ENCODE measurements at places on chromosomes 2 and 18.

DNA sequence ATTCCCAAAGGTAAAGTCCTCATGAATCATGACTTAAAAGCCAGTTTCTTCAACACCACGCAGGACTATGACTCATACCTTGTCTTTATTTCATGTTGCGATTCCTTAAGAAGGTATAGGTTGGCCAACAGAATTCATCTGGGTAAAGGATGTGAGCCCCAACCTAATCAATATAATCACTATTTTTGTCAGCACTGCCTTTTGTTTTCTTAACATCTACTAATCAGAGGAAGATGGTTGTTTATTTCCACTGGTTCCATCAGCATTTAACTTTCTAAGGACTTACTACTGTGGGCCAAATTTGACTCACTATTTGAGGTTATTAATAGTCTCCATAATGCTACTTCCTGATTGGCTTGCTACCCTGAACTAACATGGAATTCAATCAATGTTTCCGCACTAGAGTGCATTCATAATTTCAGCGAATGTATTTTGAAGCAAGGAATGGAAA is 78.6 kb downstream of the SCG2 start:
- DNase-seq = no peak

GRCh38 chr2:50514901-50515300 is 517.0 kb downstream of the NRXN1 start:
- no peak for DNase-seq

DNA sequence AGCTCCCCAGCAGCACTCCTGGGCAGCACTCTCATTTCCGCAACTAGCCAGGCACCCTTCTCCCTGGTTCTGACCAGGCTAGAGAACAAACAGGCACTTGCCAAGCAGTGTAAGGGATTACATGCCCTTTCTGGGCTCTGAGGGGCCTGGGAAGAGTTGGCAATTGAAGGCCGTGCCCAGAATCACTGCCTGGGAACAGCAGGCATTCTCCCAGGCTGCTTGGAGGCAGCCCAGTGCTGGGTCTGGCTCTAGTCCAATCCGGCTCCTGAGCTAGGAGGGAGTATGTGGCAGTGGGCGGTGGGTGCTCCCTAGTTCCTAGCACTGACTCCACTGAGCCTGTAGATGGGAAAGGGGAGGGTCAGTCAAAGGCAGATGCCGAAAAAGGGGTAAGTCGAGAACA is 34.1 kb upstream of the SP3 start:
- DNase-seq = no peak

DNA sequence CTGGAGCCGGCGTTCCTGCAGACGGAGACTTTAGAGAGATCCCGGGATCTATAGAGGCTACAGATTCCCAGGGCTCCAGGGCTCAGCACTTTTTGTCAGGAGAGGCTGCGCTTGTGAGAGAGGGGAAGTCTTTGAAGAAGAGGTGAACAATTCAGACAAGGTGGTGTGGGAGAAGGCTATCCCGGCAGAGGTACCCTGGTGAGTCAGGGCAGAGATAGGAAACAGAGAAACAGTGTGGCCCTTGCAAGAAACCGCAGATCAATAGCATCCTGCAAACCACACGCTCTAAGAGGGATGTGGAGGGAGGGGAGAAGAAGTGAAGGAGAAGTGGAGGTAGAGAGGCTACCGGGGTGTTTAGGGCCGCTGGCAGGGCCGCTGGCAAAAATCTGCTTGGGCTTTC is 160.5 kb upstream of the APCDD1 start:
- no peak for DNase-seq

DNA sequence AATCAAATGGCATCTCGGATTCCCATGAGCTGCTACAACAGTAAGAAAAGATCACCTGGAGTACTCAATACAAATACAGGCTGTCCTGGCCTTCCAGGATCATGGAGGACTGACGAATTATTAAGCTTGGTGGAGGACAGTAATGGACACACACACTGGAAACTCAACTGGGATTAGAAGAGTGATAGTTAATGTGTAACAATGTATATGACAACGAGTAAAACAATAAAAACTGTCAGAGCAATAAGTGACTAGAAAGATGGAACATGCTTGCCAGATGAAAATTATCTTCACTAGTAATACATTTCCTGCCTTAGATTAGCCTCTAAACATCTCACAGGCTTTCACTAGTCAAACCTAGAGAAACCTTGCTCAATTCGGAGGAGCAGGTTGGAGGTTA is 49.2 kb upstream of the CDH20 start:
- DNase-seq = no peak

GRCh38 chr2:165074884-165075283 is 119.6 kb upstream of the SLC38A11 start:
- DNase-seq = no peak

- no peak for DNase-seq
Measured at GRCh38 chr2:171225302-171225980, 64.7 kb upstream of the TLK1 start.

DNA sequence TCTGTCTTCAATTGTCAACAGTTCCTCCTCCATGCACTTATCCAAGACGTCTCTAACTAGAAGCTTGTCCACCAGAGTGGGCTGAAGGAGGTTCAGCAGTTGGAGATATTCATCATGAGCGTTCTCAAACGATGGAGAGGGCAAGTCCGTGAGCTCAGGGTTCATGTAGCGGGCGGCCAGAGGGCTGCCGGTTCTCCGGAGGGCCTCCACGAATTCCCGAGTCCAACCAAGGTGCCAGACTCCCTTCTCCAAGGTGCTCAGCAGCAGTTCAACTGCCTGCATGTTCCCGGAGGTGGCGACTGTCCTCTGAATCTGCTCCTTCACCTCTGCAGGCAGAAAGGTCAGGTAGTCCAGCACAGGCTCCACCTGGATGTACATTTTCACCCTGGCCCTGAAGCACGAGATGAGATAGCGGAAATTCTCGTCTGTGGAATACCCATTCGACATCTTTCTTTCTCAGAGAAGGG is 590 bp downstream of the IFIH1 start:
- DNase-seq = no peak

DNA sequence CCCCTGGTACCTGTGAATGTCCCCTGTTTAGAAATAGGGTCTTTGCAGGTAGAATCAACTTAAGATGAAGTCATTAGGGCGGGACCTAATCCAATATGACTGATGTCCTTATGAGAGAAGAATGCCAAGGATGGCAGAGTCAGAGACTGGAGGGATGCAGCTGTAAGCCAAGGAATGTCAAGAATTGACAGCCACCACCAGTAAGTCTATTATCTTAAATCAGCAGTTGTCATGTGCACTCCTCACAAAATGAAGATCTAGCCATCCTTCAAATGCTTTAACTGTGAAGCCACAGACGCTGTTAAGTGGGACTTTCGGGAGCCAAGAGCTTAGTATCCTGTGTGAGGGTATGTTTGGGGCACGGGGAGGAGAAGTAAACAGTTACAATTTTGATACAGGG is 83.2 kb downstream of the ITGA4 start:
- no peak for DNase-seq

GRCh38 chr2:65198737-65199136 is 28.9 kb upstream of the ACTR2 start:
- no peak for DNase-seq

GRCh38 chr2:83522891-83523493 is 936.1 kb downstream of the SUCLG1 start:
- no peak for DNase-seq

- DNase-seq = no peak
Measured at GRCh38 chr18:23302851-23303527, 150.1 kb upstream of the RIOK3 start.

- no peak for DNase-seq
Measured at GRCh38 chr2:68905116-68905515, 33.9 kb upstream of the BMP10 start.

- no peak for DNase-seq
Measured at GRCh38 chr2:64274399-64275173, 130.4 kb upstream of the PELI1 start.

GRCh38 chr18:32301976-32302743 is 112.3 kb downstream of the MEP1B start:
- DNase-seq = no peak

DNA sequence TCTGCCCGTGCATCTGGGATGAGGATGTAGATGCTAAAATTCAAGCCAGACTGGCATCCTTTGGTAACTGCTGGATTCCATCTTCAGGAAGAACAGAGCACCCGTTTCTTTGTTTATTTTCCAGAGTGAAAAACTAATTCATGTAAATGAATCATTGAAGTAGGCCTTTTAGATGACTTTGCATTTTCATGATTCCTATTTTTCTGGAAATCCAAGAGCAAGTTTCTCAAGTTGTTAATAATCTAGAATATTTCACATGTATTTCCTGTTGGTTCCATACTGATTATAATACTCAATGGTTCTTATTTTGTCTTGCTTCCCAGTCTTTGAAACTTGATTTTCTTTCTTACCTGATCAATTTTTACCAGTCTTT is 328.4 kb downstream of the LPIN1 start:
- DNase-seq = no peak

DNA sequence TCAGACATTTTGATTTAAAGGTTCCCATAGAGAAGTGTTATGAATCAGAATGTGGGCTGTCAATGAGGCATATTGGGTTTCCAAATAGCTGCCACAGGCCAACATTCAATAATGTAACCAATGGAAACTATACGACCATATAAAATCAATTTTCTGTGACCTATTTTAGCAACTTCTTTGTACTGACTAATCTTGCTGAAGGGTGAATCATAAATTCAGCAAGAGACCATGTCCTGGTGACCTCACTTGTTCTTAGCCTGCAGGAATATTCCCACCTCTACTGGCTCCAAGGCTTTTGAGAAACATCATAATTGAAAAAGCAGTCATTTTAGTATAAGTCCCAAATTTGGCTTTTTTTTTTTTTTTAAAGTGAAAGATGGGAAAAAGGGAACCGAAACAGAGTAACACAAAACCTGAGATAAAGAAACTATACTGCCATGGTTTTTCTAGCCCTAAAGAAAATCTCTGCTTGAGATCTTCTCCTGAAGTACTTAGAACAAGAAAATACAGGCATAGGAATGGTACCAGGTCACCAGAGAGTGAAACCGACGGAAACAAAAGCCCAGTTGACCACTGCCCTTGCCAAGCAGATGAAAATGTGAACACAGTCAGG is 32.1 kb downstream of the PLEKHM3 start:
- no peak for DNase-seq

DNA sequence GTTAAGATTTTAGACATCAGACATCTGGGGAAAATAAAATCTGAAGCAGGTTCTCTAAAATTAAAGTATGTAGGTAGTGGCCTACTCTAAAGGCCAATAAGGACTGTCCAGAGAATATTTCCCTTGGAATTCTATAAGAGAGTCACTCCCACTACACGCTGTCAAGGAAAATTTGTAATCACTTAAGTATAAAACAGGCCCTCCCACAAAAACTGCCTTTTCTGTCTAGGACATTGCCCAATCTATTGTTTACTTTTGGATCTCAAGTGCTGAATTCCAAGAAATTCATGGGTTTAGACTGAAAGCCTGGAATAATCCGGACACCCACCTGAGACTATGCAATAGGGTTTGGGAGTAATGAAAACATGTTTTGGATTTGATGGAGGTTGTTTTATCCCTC is 1.7 kb upstream of the SRBD1 start:
- no peak for DNase-seq

DNA sequence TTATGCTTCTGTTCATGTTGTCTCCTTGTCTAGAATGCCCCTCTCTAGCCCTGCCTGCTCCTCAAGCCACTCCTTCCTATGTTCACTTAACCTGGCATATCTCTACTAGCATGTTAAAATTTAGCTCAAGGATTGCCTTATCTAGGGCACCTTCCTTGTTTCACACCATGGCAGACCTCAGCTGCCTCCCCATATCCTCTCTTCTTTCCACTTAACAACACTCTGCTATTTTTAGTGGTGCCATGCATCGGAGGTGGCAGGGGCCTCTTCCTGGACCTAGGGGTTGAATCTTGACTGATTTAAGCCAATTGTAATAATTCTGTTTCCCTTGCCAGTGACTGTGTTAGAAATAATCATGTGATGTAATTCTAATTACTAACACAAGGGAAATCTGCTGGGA is 36.9 kb upstream of the FAM98A start:
- no peak for DNase-seq

- DNase-seq = no peak
Measured at GRCh38 chr2:238875471-238876231, 27.8 kb downstream of the TWIST2 start.

DNA sequence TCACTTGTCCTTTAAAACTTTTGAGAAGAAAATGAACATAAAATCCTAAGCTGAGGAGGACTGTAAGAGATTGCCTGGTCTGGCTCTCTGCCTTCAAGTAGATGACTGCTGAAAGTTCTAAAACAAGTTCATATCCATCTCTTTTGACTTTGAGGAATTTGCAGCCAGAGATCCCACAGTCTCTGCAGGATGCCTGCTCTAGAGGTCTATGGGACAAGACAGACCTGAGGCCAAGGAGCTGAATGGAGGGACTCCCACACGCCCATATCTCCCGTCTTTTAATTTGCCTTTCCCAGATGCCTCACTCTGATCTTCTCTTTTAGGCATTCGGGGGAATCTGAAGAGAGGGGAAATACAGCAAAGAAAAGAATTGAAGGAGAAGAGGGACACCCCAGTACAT is 255.9 kb upstream of the RASGRP3 start:
- no peak for DNase-seq

DNA sequence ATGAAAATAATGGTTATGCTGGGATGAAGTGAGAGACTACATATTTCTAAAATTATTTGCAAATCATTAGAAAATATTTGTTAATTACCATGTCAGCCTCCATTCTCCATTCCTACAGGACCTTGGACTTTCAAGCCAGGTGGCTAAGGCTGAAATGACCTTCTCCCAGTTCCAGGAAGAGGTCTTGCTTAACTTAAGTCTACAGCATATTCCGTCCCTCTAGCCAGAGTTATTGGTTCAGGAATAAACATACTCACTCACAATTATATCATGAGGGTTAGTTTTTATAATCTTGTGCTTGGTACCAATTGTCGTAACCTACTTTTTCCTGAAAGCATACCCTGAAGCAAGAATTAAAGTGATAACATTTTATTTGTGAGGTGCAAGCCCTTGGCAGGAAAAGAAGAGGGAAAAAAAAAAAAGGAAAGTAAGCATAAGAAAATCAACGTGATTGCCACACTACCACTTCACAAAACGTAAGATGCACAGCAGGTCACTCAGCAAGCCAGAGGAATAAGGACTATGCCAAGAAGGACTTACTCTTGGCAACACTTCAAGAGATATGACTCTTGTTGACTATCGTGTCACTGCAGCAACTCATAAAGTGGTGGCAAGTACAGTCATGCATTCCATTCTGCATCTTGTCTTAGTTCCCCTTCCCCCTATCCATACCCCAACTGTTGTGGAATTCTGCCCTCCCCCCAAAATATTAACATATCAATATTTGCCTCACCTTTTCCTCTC is 479.1 kb downstream of the MBD2 start:
- DNase-seq = no peak

DNA sequence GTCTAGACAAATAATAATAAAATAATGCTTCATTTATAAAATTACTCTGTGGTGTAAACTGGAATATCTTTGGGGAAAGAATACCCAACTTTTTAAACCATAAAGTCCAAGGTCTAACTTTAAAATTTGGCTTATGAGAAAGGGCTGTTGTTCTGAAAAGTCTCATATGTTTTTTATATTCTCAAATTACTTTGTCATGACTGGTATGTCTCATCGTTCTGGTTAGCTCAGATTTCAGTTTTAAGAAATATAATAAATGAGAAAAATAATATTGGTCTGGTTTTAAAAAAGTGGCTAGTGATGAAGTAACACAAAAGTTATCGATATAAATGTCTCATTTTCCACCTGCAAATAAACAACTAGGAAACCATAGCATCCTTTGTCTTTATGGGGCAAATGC is 1658.1 kb downstream of the LRP1B start:
- DNase-seq = no peak
